ENCODE measurements at places on chromosomes 13 and 19.

DNA sequence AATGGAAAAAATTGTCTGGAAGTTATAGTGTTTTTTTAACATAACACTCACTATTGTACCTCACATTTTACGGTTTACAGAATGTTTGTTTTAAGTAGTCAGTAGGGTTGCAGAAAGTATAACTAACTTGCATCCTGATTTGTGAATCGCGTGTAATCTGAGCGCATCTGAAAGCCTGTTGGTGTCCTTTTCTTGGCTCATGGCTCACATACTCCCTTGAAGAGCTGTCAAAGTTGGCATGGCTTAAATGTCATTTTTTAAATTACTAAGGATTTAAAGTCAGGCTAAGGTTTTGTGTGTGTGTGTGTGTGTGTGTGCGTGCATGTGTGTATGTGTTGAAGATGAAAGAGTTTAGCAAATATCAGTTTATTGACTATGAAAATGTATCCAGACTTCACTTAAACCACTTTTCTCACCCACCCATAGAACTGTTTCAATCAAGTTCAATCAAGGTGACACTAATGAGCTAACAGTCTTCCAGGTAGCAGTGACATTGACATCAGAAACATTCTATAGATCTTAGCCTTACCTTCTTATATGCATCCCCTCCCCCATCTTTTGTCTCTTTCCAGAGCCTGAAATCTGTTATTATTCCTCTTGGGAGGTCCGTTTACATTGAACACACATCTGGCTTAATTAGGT, 480.4 kb upstream of the SGCG start:
- no peak for DNase-seq

GRCh38 chr13:42649831-42650230, 75.9 kb downstream of the TNFSF11 start:
- peak; percentile 86 for DNase-seq

DNA sequence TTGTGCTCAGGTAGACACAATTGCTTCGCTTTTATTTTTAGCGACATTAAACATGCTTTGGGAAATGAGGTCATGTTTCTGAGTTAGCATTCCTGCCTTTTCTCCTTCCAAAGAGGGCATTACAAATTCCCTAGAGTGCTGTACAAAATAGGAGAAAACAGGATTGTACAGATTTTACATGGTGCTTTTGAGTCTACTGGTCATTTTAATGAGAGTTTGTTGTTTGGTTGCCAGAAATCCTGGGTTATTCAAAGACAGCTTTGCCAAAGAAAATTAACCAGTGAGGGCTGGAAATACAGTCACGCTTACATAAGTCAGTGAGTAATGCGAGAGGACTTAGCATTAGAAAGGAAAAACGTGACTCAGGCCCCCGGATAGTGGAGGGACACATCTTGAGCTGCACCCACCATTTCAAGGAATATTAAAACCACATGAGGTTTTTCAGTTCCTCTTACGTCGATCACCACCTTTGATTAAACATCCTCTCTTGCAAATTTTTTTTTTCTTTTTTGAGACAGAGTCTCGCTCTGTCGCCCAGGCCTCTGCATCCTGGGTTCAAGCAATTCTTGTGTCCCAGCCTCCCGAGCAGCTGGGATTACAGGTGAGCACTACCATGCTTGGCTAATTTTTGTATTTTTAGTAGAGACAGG, 55.4 kb downstream of the SACS start:
- DNase-seq: no peak

- DNase-seq: no peak
These were observed 131.8 kb downstream of the STARD13 start for GRCh38 chr13:33153421-33154404.

- peak; percentile 76 for DNase-seq
These were observed 13.3 kb downstream of the KCNC3 start for GRCh38 chr19:50315773-50316448.
